ENCODE measurements at places on chromosomes 13 and 19. TPM values are rescaled to one million over a fixed set of nuclear protein-coding genes. Genes with fewer than 3 reads are reported as not detected.

- DNase-seq = no peak
- H3K4me3 ChIP-seq = no peak overlapping the region
These were observed 96.5 kb downstream of the PDS5B start for GRCh38 chr13:32682740-32683139.

DNA sequence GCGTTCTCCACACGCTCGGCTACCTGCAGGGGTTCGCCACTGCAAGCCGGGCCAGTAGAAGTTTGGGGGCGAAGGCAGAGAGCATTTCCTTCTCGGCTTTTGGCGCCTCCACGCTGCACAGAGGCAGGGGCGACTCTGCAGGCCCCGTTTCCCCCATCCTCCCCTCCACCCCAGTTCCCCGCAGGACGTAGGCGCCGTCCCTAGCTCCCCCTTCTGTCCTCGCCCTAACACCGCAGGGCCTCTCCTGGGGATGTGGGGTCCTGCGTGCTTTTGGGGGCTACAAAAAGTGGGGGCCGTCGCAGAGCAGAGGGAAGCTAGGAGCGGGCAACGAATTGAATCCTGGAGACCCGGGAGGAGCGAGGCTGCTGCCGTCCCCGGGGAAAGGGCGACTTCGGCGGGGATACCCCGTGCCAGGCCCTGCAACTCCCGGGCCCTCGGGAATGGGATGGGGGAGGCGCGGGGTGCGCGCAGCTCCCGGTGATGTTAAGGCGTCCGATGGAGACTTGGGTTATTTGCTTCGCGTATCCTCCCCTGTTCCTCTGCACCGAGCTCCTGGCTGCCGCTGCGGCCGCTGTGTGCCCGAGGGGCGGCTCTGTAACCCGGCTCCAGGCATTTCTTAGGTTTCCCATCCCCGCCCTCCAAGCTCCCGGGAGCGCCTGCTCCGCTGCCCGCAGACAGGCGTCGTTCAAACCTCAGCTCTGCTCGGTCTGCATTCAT is 255.9 kb upstream of the SOX21 start:
- peak overlapping the region; percentile 27 for H3K4me3 ChIP-seq
- peaks cover 16% of the 10 kb centered on the region for H3K4me1 ChIP-seq
- no peak for DNase-seq
- no peak overlapping the region for H3K27ac ChIP-seq
- H3K27me3 ChIP-seq = peaks cover 85% of the 10 kb centered on the region

GRCh38 chr19:18795540-18795939 is 4.4 kb upstream of the COMP start:
- peaks cover 5% of the 10 kb centered on the region for H3K4me1 ChIP-seq
- H3K27me3 ChIP-seq = peaks cover 4% of the 10 kb centered on the region
- no peak overlapping the region for H3K4me3 ChIP-seq
- no peak for DNase-seq

- H3K27me3 ChIP-seq = no peaks in the 10 kb centered on the region
- H3K4me1 ChIP-seq = peaks cover 15% of the 10 kb centered on the region
- H3K36me3 ChIP-seq = no peaks in the 10 kb centered on the region
- no peak overlapping the region for H3K4me3 ChIP-seq
- DNase-seq = no peak
These were observed 34.2 kb upstream of the PNMA8B start for GRCh38 chr19:46529622-46530451.

DNA sequence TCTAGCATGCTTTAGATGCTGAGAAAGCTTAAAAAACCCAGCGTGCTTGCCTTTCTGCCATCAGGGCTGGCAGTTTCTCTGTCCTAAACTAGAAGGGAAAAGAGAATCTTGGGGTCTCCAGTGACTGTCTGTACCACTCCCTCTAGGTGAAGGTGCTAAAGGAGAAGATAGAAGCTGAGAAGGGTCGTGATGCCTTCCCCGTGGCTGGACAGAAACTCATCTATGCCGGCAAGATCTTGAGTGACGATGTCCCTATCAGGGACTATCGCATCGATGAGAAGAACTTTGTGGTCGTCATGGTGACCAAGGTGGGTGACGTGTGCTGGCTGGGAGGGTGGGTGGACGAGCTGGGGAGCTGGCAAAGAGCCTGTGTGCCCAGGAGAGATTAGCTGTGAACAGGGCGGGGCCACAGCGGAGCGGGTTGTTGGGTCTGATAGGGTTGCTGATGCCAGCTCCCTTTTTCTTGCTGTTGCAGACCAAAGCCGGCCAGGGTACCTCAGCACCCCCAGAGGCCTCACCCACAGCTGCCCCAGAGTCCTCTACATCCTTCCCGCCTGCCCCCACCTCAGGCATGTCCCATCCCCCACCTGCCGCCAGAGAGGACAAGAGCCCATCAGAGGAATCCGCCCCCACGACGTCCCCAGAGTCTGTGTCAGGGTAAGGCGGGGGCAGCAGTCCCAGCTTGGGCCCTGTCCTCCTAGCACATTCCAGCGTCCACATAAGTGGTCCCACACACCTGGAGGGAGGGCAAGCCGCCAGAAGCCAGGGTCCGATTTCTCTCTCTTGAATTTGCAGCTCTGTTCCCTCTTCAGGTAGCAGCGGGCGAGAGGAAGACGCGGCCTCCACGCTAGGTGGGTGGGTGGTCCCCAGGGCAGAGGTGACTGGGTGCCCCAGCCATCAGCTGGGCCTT is 2.3 kb downstream of the RAD23A start:
- H3K4me3 ChIP-seq = no peak overlapping the region
- peak overlapping the region; percentile 96 for H3K27ac ChIP-seq
- peaks cover 47% of the 10 kb centered on the region for H3K36me3 ChIP-seq
- no peak for DNase-seq
- H3K27me3 ChIP-seq = no peaks in the 10 kb centered on the region
- peaks cover 69% of the 10 kb centered on the region for H3K4me1 ChIP-seq

DNA sequence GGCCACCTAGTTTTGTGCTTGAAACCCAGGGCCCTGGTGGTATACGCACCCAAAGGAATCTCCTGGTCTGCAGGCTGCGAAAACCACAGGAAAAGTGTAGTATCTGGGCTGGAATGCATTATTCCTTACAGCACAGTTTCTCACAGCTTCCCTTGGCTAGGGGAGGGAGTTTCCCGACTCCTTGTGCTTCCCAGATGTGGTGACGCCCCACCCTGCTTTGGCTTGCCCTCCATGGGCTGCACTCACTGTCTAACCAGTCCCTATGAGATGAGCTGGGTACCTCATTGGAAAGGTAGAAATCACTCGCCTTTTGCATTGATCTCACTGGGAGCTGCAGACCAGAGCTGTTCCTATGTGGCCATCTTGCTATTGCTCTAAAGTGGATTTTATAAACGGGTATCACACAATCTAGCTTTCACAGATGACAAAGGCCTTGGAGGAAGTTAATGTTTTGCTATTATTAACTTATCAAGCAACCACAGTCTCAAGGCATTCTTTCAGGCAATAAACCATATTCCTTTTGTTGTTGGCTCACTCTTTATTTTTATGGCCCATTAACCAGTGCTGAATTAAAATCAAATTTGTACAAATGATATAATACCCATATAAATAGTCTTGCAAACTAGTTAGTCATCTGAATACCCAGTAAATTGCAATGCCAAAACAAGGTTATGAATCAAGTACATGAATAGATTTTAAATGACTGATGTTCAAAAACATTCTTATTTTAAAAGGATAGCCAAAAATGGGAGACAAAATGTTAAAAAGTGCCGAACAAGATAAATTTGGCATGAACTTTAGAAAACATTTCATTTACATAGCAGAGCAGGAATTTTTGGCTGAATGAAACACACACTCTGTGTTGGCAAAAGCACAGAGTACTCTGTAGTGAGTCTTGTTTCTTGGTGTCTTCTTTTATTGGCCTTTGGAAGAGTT is 475.4 kb upstream of the ARGLU1 start:
- no peak for DNase-seq
- no peaks in the 10 kb centered on the region for H3K27me3 ChIP-seq
- no peak overlapping the region for H3K4me3 ChIP-seq

GRCh38 chr19:40581531-40581930 is 4.9 kb downstream of the SHKBP1 start:
- H3K27ac ChIP-seq = no peak overlapping the region
- no peak overlapping the region for H3K4me3 ChIP-seq
- peaks cover 27% of the 10 kb centered on the region for H3K36me3 ChIP-seq
- peaks cover 15% of the 10 kb centered on the region for H3K4me1 ChIP-seq
- no peaks in the 10 kb centered on the region for H3K27me3 ChIP-seq

DNA sequence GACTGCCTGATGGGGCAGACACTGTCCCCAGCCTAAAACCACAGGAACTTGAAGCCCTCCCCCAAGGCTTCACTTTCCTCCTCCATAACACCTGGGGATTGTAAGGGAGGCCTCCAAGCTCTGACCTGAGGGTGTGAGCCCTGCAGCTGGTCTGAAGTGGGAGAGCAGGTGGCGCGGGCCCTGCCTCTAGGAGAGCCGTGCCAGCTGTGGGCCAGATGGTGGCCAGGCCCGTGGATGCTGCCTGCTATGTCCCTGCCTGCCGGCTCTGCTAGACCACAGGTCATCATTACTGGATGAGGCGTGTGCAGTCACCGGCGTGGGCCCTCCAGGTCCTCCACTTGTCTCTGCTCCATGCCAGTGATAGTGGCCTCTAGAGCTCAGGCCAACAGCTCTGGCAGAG is 3.5 kb upstream of the KLHL26 start:
- no peak for DNase-seq
- H3K27ac ChIP-seq = no peak overlapping the region
- no peaks in the 10 kb centered on the region for H3K27me3 ChIP-seq
- no peak overlapping the region for H3K4me3 ChIP-seq
- H3K4me1 ChIP-seq = peaks cover 37% of the 10 kb centered on the region

CLDND2 gene
- total RNA-seq = not detected

IZUMO1 gene
- total RNA-seq = not detected

TDRD3 gene
- total RNA-seq = 35.3 TPM

Measured in esophagus muscularis mucosa (tissue), 4 donors.